ENCODE measurements at places on chromosomes 4 and X.

DNA sequence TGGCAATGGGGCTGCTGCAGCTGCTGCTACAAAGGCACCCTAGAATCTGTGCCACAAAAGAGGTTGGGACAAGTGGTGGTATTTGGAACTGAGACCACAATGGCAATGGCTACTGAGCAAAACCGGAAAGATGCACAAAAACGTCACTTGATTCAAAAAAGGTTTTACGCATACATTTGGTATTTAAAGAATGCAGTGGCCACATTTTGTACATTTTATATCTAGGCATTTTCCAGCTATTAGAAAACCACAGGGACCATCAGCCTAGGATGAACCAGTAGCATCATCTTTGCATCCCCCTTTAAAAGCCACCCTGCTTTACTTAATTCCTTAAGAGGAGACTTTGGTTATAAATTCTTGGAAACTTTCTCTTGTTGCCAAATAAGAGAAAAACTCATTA is 104.8 kb upstream of the CXCL13 start:
- DNase-seq: no peak

GRCh38 chrX:97199501-97199900 is 315.8 kb downstream of the RPA4 start:
- no peak for DNase-seq

DNA sequence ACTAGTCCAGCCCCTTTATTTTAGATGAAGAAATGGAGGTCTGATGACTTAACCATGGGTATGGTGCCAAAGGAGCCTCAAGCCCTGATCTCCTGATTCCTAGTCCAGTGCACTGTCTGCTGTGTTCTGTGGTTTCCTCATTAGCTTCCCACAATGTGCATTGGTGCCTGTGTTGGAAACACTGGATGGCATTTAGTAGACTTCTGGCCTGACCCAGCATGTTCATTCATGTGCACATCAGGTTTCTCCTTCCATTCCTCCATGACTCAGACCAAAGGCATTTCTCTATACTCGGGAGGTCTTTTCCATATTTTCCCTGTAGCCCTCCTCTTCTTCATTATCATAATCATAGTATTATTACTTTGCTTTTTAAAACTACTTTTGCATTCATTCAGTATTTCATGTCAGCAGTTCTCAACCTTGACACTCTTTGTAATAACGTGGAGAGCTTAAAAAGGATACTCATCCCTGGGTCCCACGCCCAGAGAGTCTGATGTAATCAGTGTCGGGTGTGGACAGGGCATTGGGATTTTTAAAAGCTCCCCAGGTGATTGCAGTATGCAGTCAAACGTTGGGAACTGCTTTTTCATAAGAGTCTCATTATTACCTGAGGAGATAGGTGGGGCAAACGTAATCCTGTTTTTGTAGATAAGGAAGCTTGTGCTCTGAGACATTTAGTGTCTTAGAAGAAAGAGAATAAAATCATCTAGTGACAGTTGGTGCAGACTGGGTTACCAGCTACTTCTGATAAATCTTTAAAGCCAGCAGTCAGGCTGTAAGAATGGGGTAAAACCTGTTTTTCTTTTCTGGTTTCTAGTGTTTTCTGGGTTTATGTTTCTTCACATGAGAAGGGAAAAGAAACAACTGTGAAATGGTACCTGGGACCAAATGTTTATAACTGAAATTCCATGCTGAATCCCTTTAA is 40.9 kb upstream of the XK start:
- no peak for DNase-seq

DNA sequence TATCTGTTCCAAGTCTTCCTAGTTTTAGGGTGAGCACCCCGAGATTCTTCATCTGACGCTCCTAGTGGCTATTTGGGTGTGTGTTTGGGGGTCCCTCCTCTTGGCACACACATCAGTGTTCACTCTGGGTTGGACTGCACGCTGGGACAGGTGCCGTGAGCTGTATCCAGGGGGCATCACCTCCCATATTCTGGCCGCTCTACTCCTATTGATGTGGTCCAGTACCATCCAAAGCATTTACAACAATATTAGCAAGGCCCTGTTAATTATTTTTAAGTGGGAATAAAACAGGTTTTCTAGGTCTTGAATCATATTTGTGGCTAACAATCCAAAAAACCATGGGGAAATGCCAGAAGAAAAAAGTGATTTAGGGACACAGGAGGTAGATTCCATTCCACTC is 26.4 kb downstream of the CYTL1 start:
- no peak for DNase-seq

DNA sequence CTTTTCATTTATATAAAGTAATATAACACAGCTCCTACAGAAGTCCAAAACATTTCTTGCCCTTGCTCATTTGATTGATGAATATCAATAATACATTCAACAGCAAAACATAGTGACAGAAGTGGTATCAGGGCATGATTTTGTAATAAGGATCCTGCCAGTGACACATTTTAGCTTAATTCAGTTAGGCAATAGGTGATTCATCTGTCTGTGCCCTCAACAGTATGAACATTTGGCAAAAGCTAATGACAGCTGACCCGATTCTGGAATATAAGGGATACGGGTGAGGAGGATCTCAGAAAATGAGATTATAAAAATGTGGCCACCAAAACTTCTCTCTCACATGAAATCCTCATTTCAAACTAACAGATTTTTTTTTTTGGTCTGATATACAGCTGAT is 294.0 kb downstream of the CAMK2D start:
- DNase-seq: no peak

GRCh38 chr4:186693159-186693815 is 30.4 kb downstream of the FAT1 start:
- no peak for DNase-seq

DNA sequence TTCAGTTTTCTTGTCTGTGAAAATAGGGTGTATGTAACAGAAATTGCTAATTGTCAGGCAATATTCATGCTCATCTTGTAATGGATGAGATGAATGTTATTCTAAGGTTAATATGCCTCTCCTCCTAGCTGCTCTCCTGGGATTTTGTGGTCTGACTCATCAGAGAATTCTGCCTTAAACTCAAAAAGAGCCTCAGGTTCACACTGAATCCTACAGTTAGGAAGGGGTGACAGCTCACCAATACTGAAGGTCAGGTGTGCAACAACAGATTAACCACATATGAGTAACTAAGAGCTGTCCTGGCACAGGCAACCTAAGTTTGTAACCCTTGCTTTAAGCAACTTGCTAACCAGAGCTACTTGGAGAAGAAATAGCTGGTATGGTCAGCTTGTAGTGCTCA is 197.7 kb downstream of the SPATA18 start:
- DNase-seq: no peak

DNA sequence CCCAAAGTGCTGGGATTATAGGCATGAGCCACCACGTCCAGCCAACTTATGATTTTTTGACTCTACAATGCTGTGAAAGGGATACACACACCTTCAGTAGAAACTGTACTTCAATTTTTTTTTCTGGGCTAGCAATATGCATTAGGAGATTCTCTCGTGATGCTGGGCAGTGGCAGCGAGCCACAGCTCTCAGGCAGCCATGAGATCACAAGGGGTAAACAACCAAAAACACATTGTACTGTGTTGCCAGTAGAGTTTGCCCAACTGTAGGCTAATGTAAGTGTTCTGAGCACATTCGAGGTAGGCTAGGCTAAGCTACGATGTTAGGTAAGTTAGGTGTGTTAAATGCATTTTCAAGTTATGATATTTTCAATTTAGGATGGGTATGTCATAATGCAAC is 25.7 kb downstream of the RAB33A start:
- no peak for DNase-seq

GRCh38 chr4:105674011-105674410 is 34.5 kb downstream of the INTS12 start:
- DNase-seq: no peak

DNA sequence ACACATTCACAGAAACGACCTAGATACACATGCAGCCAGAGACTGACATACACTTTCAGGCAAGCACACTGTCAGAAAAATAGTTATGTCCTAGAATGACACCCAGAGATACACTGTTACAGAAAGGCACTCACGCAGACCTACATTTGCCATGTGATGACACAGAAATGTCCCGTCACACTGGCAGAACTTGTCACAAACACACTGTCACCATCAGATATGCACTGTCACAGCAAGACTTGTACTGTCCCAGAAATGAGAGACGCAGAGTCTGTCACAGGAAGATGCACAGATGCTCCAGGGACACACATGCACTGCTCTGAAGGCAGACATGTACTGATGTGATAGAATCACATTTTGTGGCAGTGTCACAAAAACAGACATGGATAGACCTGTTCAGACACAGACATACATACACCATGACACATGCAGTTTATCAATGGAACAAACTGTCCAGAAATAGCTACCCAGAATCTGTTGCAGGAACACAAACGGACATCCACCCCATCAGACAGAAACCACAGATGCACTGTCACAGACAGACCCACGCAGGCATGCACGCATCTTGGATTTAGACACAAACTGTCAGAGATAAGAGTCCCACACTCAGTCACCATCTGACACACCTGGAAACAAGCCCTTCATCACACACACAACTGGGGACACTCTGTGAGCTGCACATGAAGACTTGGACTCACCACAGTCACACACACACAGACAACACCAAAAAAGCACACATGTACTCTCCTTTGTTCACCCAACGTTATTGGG is 1.3 kb upstream of the PIM2 start:
- DNase-seq: no peak

DNA sequence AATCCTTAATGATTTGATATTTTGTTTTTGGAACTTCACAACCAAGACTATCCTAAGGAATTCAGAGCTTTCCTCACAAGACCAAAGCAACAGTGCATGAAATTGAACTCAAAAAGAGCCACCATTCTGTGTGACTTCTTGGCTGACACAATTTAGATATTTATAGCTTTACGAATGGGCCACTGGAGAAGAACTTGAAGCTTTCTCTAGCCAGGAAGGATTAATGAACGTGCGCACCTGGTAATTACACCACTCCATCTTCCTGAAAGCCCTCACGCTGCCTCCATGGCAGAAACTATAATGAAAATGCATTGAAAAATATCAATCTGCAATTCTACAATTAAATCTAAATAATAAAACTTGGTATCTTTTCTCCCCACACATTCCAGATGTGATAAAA is 1057.8 kb downstream of the DMD start:
- no peak for DNase-seq

- no peak for DNase-seq
These were observed 18.6 kb downstream of the PSMD10 start for GRCh38 chrX:108072746-108073145.

DNA sequence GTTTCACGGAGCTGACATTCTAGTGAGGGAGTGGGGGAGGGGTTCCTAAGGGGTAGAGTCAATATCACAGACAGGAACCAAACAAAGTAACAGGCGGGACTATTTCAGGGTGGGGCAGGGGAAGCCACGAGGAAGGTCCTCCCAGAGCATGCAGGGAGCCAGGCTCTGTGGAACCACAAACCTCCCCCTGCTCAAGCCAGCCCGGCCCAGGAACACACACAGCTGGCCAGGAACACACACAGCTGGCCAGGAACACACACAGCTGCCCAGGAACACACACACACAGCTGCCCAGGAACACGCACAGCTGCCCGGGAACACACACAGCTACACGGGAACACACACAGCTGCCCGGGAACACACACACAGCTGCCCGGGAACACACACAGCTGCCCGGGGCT is 24.8 kb downstream of the EVC2 start:
- DNase-seq: no peak

- DNase-seq: no peak
These were observed 84.2 kb downstream of the DCHS2 start for GRCh38 chr4:154407443-154407842.

- peak; percentile 25 for DNase-seq
These were observed 1.5 kb downstream of the CLCN3 start for GRCh38 chr4:169621731-169622492.

GRCh38 chrX:13283950-13284546 is 35.8 kb downstream of the ATXN3L start:
- DNase-seq: no peak

DNA sequence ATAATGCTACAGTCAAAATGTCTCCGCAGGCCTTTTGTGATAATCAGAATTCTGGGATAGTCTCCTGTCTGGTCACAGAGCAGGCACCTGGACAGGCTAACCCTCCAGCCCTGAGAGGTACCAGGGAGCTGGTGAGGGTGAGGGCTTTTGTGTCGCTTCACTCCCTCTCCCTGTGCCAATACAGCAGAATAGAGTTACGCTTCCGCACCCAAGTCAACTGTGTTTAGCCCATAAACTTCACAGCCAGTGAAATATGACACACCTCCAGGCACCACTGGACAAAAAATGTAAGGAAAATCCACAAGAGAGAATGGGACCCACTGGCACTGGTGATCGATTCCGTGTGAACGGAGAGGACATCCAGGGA is 1.3 kb downstream of the GAK start:
- DNase-seq: no peak

GRCh38 chr4:71402616-71403015 is 63.8 kb downstream of the SLC4A4 start:
- no peak for DNase-seq

GRCh38 chr4:13592220-13592619 is 35.3 kb downstream of the BOD1L1 start:
- no peak for DNase-seq

Measured in NCI-H1105 treated with DMSO at 0.1 percent for 48 hours (cell line).